ENCODE measurements at places on chromosomes 5 and 9.

- DNase-seq, result no peak
Measured at GRCh38 chr9:21682381-21682780, 120.1 kb upstream of the MTAP start.

- DNase-seq, result no peak
Measured at GRCh38 chr5:131462454-131462853, 172.6 kb downstream of the RAPGEF6 start.

GRCh38 chr9:130185490-130186031 is 13.4 kb downstream of the NCS1 start:
- no peak for DNase-seq

- DNase-seq, result no peak
Measured at GRCh38 chr5:141875795-141876627, 2.2 kb downstream of the PCDH1 start.

DNA sequence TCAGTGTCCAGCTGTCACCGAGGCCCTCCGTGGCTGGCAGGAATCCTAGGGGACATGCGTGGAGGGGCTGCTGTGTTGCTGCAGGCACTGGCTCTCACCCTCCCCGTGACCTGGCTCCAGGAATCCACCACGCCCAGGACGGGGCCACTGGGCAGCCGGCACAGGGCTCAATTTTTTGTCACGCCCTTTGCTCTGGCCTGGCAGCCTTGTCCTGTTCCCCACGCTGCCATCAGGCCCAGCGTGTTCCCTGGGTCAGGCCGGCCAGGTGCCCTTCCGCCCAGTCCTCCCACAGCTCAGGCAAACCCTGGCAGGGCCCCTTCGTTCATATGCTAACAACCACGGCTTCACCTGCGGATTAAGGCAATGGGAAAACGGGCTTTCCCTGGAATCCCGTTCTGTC is 37.3 kb downstream of the PROP1 start:
- no peak for DNase-seq

DNA sequence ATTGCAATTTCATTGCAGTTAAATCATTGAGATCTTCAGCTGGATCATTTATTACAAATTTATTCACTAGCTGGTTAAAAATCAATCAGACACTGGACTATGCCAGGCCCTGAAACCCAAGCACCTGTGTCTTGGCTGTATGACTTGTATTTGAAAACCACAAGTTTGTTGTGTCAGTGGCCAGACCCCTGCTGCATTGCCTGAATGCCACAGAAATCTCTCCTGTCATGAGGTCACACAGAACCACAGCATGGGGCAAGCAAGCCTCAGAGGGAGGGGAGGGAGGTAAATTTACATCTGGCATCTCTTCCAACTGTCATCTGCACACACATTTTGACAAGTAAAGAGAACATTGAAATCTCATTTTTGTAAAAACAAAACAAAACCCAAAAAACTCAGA is 90.0 kb downstream of the ARRDC3 start:
- DNase-seq, result no peak

- DNase-seq, result no peak
Measured at GRCh38 chr5:7396713-7397454, 946 bp downstream of the ADCY2 start.

- DNase-seq, result no peak
Measured at GRCh38 chr5:37938076-37938852, 98.4 kb upstream of the GDNF start.

- DNase-seq, result no peak
Measured at GRCh38 chr9:93094658-93095204, 1.3 kb upstream of the CARD19 start.

- no peak for DNase-seq
Measured at GRCh38 chr9:70420441-70421271, 6.2 kb upstream of the KLF9 start.

DNA sequence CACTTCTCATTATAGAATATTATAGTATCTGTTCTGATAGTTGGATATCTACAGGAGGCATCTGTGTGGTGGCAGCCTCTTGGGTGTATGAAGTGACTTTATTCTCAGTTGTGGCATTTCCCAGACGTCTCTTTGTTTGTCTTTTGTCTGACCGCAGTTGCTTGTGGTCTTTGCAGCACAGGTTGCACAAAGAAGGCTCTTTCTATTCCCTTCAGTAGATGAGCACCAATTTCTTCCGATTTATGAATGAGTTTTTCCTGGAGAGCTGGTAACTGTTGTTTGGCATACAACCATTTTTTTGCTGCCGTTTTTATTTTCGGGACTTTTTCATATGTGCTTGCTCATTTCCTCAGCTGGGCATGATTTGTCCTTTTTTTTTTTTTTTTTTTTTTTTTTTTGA is 56.4 kb upstream of the MYO10 start:
- DNase-seq, result no peak

GRCh38 chr9:34809504-34810186 is 99.7 kb upstream of the CCL21 start:
- DNase-seq, result no peak

- DNase-seq, result no peak
Measured at GRCh38 chr9:116238225-116238624, 84.6 kb downstream of the PAPPA start.

GRCh38 chr5:75351139-75351926 is 14.3 kb downstream of the HMGCR start:
- no peak for DNase-seq

DNA sequence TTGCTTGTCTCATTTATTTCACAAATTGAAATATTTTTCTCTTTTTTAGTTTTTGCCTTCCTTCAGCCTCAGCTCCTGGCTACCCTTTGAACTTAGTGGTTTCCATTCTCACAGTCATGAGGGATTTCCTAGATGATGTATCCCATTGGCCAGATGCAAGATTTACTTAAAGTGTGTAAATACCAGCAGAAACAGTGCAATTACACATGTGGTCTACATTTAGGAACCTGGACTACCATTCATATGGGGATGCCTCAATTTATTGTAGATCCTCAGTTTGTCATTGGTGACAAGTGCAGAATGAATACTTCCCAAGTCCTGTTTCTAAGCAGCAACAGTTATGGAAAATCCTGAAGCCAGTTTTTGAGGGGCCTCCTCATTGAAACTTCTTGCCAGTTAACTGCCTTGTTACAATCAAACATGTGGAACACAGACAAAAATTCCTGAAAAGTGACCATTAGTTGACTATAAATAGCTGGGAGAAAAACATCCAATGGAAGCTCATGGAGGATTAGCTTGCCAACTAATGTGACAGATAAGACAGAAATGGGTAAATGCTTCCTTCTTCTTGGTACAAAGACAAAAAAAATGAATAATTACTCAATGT is 113.6 kb upstream of the FER start:
- no peak for DNase-seq

DNA sequence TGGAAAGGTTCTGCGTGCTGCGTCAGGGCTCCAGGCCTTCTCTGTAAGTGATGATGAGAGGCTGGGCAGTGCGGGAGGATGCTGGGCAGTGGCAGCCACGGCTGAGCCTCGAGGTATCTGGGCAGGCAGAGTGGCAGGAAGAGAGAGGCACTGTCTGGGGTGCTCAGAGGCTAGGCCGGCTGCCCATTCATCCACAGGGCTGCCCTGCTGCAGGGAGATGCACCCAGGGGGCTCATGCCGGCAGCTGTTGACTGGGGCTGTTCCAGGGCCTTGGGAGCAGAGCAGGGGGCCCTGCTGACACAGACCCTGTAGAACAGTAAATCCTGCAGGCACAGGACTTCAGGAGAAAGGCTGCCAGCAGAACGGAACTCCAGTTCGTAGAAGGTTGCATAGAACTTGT is 88.8 kb downstream of the BOD1 start:
- DNase-seq, result no peak

- no peak for DNase-seq
Measured at GRCh38 chr9:18721267-18721994, 247.5 kb downstream of the ADAMTSL1 start.

DNA sequence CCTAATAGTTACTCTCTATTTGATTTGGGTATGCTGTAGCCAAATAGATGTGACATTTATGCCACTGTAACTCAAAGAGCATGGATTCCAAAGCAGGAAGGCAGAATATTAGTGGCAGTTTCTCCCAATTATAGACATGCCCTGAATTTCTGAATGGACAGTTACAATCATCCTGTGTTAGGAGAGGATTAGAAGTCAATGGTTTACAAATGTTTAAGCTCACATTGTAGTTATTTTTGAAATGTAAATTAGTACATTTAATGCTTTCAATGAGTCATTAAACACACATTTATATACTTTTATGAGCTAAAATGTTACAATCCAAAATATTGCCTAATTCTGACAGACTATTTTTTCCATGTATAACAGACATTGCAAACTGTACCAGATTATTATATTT is 62.3 kb upstream of the CDH18 start:
- DNase-seq, result no peak

GRCh38 chr5:75656311-75657003 is 45.2 kb downstream of the ANKDD1B start:
- DNase-seq, result no peak

DNA sequence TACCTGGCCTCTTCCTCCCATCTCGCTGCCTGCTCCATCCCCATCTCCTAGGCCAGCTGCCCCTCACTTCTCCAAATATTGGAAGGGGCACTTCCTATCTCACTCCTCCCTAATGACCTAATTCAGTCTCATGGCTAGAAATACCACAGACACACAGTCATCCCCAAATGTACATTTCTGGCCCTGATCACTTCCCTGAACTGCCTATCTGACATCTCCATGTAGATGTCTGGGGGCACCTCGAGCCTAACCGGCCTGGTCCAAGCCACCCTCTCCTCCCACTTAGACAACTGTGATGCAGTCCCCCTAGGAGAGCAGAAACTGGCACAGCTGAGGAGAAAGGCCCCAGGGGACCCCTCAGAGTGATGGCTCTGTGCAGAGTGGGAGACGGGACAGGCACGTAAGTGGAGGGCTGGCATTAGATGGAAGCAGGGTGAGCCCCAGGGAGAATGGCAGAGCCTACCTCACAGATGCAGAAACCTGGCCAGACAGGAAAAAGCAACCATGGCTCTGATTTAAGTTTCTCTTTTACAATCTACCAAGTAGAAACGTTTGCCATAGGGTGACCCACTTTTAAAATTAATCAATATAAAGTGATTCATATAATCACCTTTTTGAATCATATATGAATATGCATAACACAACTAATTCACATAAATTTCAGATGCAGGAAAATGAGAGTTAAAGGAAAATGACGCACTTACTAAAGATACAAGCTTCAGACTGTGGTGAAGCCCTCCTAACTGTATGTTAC is 22.1 kb downstream of the CAMSAP1 start:
- DNase-seq, result no peak

DNA sequence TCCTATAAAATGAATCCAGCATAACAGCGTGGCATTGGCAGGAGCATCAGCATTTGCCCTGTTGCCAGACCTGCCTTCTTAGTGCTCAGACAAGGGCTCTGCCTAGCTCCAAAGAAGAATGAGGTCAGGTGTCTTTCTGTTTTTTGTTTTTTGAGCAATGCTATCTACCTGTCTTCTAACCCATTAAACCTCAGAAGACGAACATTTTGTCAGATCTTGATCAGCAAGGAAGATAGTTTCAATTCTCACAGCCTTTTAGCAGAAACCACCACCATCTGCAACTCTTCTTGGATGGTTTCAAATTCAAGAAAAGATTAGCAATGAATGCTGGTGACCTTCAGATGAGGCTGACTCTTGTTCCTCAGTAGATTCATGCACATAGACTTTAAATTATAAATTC is 103.5 kb upstream of the IQGAP2 start:
- no peak for DNase-seq

DNA sequence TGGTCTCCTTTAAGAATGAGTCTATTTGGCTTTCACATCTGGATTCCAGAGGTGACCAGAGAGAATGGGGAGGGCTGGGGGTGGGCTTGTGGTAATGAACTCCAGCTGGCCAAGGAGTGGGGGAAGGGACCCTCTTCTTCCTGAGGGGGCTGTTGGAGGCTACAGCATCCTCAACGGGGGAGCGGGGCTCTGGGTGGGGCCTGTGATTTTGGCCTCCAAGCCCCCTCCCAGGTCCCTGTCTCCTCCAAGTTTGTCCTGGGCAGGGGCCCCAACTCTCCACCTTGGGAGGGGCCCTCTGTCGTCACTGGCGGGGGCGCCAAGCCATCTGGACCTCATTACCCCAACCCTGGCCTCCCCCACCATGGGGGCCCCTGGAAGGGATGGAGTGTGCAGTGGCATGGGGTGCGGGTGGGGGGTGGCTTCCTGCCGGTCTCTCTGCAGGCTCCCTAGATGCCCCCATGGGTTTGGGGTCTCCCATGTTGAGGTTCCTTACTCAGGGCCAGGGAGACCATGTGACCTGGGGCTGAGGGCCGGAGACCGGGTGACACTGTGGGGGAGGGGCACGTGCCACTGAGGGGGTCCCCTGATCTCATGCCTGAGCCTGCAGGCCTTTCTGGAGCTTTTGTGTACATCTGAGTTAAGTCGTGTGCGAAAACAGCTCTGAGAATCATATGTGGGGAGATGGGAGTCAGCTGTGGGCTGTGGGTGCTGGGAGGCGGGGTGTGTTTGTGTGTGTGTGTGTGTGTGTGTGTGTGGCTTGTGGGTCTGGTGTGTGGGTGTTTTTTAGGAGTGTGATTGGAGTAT is 32.4 kb downstream of the GOLGA2 start:
- no peak for DNase-seq

- DNase-seq, result no peak
Measured at GRCh38 chr5:73499187-73499586, 945 bp downstream of the BTF3 start.

- no peak for DNase-seq
Measured at GRCh38 chr5:151434570-151435237, 12.7 kb upstream of the SLC36A1 start.

- DNase-seq, result no peak
Measured at GRCh38 chr9:100167915-100168654, 69.0 kb downstream of the INVS start.

DNA sequence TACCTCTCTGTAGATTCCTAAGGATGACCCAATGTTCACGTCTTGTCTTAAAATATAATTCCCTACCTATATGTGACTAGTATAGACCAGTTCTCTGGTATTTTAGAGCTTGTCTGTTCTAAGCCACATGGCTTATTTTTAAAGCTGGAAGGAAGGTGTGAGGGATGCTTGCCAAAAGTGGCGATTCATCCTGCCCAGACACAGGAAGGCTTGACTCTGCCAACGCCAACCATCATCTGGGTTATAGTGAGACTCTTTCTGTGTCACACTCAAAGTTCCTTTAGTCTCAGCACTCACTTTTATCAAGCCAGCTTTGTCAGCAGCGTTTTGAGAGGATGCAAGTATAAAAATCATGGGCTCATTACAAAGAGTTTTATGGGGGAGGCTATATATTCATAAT is 500.0 kb downstream of the PTPRD start:
- no peak for DNase-seq

DNA sequence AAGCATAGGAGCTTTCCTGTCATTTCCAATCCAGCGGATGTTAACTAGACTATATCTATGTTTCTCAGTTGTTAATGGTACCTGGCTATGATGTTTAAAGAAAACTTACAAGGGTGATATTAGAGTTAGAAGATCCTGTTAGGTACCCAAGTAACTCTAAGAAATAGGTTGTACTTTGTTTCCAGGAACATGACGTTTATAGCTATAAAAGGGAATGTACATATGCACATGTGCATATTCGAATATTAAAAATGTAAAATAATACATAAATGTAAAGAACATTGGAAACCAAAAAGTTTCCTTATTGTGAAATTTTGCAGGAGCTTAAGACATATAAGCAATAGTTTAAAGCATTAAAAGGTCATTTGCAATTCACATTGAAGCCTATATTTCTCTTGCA is 247.7 kb upstream of the EDIL3 start:
- no peak for DNase-seq
